ENCODE measurements at places on chromosomes 12 and 14. TPM values are rescaled to one million over a fixed set of nuclear protein-coding genes. Genes with fewer than 3 reads are reported as not detected.

The BMP4 gene
- 2.0 TPM for polyA plus RNA-seq

The CD69 gene
- polyA plus RNA-seq, result 1.3 TPM

The DLGAP5 gene
- 0.93 TPM for polyA plus RNA-seq

The MAP3K9 gene
- polyA plus RNA-seq, result 0.78 TPM

The OAS3 gene
- polyA plus RNA-seq, result 6.3 TPM

The NYNRIN gene
- 0.99 TPM for polyA plus RNA-seq

The NEUROD4 gene
- polyA plus RNA-seq, result not detected

The POTEM gene
- polyA plus RNA-seq, result not detected

The BATF gene
- polyA plus RNA-seq, result 0.77 TPM

The GARIN6 gene
- not detected for polyA plus RNA-seq

The GPR135 gene
- polyA plus RNA-seq, result 0.31 TPM

The OVCH1 gene
- polyA plus RNA-seq, result not detected

The APOLD1 gene
- 2.2 TPM for polyA plus RNA-seq

The FOXN4 gene
- polyA plus RNA-seq, result not detected

The TSPAN11 gene
- 0.13 TPM for polyA plus RNA-seq

The NPFF gene
- polyA plus RNA-seq, result not detected

The KRT79 gene
- not detected for polyA plus RNA-seq

The ATN1 gene
- polyA plus RNA-seq, result 12.6 TPM

The KCNJ8 gene
- polyA plus RNA-seq, result 30.3 TPM

The PTHLH gene
- polyA plus RNA-seq, result not detected

The GLS2 gene
- 28.0 TPM for polyA plus RNA-seq

The SOAT2 gene
- 0.48 TPM for polyA plus RNA-seq

The MFAP5 gene
- polyA plus RNA-seq, result 0.20 TPM

The RNF212B gene
- 0.06 TPM for polyA plus RNA-seq

The CMKLR1 gene
- polyA plus RNA-seq, result 0.67 TPM

The HOTAIR gene
- not detected for polyA plus RNA-seq

The DIO3 gene
- polyA plus RNA-seq, result 0.51 TPM

The DAO gene
- 51.4 TPM for polyA plus RNA-seq

The RCOR1 gene
- polyA plus RNA-seq, result 4.6 TPM

The KSR2 gene
- not detected for polyA plus RNA-seq

The SPATS2 gene
- polyA plus RNA-seq, result 4.9 TPM

The MGP gene
- 16.0 TPM for polyA plus RNA-seq

The RNFT2 gene
- polyA plus RNA-seq, result 0.22 TPM
